Naive thymus-derived CD8-positive, alpha-beta T cell (primary cell): ENCODE measurements at places on chromosomes 12 and 14. TPM values are rescaled to one million over a fixed set of nuclear protein-coding genes. Genes with fewer than 3 reads are reported as not detected.

Gene KRT4
- polyA plus RNA-seq, result not detected

Gene KLRB1
- polyA plus RNA-seq, result 0.58 TPM

Gene CCNT1
- 22.6 TPM for polyA plus RNA-seq

Gene POTEM
- not detected for polyA plus RNA-seq

Gene DENND5B
- polyA plus RNA-seq, result 0.12 TPM

Gene FAIM2
- polyA plus RNA-seq, result 0.39 TPM

Gene PIANP
- not detected for polyA plus RNA-seq

Gene DPF3
- polyA plus RNA-seq, result 0.52 TPM

Gene COL2A1
- polyA plus RNA-seq, result not detected

Gene TPPP2
- polyA plus RNA-seq, result not detected

Gene GNPTAB
- 40.9 TPM for polyA plus RNA-seq

Gene OAS1
- 22.9 TPM for polyA plus RNA-seq

Gene RIPK3
- 5.6 TPM for polyA plus RNA-seq

Gene PPP1R1A
- not detected for polyA plus RNA-seq

Gene AKAP3
- polyA plus RNA-seq, result 4.7 TPM

Gene CDKL1
- polyA plus RNA-seq, result 0.90 TPM

Gene FAM216A
- 11.1 TPM for polyA plus RNA-seq

Gene TSPAN11
- polyA plus RNA-seq, result not detected

Gene DDN
- polyA plus RNA-seq, result not detected

Gene SLCO1C1
- polyA plus RNA-seq, result not detected

Gene IFNG-AS1
- polyA plus RNA-seq, result 3.1 TPM

Gene RCOR1
- polyA plus RNA-seq, result 1.2 TPM

Gene PIK3C2G
- not detected for polyA plus RNA-seq
